ENCODE measurements at places on chromosomes 1 and 21. TPM values are rescaled to one million over a fixed set of nuclear protein-coding genes. Genes with fewer than 3 reads are reported as not detected.

Gene OR2T11
- not detected for total RNA-seq

Gene CELA3B
- not detected for total RNA-seq

Gene KLF17
- total RNA-seq, result not detected

- DNase-seq, result no peak
Observed at GRCh38 chr1:239676522-239677273, 290.3 kb downstream of the CHRM3 start.

GRCh38 chr1:18556364-18556763 is 74.3 kb upstream of the PAX7 start:
- DNase-seq, result no peak

- no peak for DNase-seq
Observed at GRCh38 chr1:111825217-111825616, 69.5 kb downstream of the DDX20 start.

GRCh38 chr1:239739375-239739774 is 352.3 kb upstream of the FMN2 start:
- DNase-seq, result no peak

- no peak for DNase-seq
Observed at GRCh38 chr1:25737130-25737529, 62.9 kb upstream of the SELENON start.

Measured in progenitor cell of endocrine pancreas (in vitro differentiated cells).